ENCODE measurements at places on chromosomes 5 and 9. TPM values are rescaled to one million over a fixed set of nuclear protein-coding genes. Genes with fewer than 3 reads are reported as not detected.

- peaks cover 2% of the 10 kb centered on the region for H3K36me3 ChIP-seq
- no peaks in the 10 kb centered on the region for H3K4me1 ChIP-seq
- DNase-seq = no peak
- no peak overlapping the region for H3K4me3 ChIP-seq
- peaks cover 7% of the 10 kb centered on the region for H3K27me3 ChIP-seq
Measured at GRCh38 chr5:75856056-75856455, 138.8 kb upstream of the POC5 start.

- H3K4me1 ChIP-seq = no peaks in the 10 kb centered on the region
- H3K4me3 ChIP-seq = no peak overlapping the region
- no peaks in the 10 kb centered on the region for H3K27me3 ChIP-seq
- no peak overlapping the region for H3K27ac ChIP-seq
Measured at GRCh38 chr9:22073349-22073748, 64.2 kb upstream of the CDKN2B start.

GRCh38 chr5:129199308-129199707 lies 104.8 kb downstream of the ISOC1 start:
- no peak overlapping the region for H3K4me3 ChIP-seq
- no peaks in the 10 kb centered on the region for H3K36me3 ChIP-seq
- no peak overlapping the region for H3K27ac ChIP-seq
- peaks cover 2% of the 10 kb centered on the region for H3K27me3 ChIP-seq
- H3K4me1 ChIP-seq = no peaks in the 10 kb centered on the region
- no peak for DNase-seq

DNA sequence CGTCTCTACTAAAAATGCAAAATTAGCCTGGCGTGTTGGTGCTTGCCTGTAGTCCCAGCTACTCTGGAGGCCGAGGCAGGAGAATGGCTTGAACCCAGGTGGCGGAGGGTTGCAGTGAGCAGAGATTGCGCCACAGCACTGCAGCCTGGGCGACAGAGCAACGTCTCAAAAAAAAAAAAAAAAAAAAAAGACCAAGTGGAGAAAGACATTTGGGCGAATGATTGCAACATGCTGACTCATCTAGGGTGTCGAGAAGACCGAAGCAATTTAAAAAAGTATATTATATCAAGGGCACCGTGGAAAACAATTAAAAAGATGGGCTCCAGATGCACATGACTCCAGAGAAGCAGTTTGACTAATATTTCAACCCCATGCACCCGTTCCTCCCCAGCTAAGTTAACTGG lies 9.2 kb downstream of the KLF4 start:
- no peak for DNase-seq
- no peak overlapping the region for H3K27ac ChIP-seq
- H3K4me3 ChIP-seq = no peak overlapping the region

GRCh38 chr5:178381921-178382695 lies 149.5 kb upstream of the PHYKPL start:
- H3K27me3 ChIP-seq = no peaks in the 10 kb centered on the region
- H3K36me3 ChIP-seq = no peaks in the 10 kb centered on the region
- DNase-seq = no peak

GRCh38 chr5:125612776-125613175 lies 810.4 kb upstream of the GRAMD2B start:
- H3K27ac ChIP-seq = no peak overlapping the region
- H3K36me3 ChIP-seq = no peaks in the 10 kb centered on the region
- H3K4me1 ChIP-seq = peaks cover 13% of the 10 kb centered on the region
- H3K27me3 ChIP-seq = no peaks in the 10 kb centered on the region

DNA sequence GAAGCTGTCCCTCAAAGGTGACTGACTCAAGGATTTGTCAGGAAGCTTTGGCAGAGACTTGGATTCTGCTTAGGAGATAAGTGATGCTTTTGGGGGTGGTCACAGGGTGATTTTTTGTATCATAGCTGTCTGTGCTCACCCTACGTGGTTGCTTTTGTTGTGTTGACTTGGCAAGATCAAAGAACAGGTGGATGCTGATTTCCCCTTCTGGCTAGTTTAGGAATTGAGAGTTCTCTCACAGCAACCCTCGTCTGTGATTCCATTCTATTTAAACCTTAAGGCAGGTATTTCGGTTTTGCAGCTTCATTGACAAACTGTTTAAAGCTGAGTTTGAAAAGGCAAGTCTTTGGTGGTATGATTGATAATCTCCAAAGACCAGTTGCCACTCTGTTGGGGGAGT lies 27.2 kb downstream of the ARHGAP26 start:
- no peaks in the 10 kb centered on the region for H3K36me3 ChIP-seq
- H3K27ac ChIP-seq = no peak overlapping the region
- no peak overlapping the region for H3K4me3 ChIP-seq
- peaks cover 22% of the 10 kb centered on the region for H3K4me1 ChIP-seq
- DNase-seq = no peak

DNA sequence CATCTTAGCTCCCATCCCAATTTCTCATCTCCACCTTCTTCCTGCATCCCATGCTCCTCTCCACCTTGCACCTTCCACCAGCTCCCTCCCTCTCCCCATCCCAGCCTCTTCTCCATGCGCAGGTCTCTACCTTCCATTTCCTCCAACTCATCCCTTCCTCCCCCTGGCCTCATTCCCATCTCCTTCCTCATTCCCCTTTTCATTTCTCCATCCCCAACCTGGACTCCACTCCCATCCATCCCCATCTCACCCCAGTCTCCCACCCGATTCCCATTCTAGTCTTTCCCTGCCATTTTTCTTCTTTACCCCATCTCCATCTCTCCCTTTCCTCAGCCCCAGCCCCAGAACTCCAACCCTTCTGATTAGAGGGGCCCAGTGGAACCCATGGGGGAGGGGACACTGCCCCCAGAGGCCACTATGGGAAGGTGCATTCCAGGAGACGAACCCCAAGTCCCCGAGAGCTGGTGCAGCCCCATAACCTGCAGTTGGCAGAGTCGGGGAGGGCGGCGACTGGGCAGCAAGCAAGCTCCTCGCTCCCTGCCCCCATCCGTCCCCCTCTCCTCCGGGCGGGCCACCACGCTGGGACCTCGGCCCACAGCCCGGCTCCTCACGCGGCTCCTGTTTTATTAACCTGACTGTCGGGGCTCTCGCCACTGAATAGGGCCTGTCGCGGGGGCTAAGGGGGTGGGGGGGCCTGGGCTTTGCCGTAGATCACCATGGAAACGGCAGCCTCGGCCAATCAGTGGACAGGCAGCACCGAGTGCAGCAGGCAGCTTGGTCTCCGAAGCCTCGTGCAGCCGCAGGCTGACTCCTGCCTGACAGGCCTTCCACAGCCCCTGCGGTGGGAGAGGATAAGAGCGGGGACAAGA lies 66.7 kb downstream of the PCDH1 start:
- DNase-seq = peak; percentile 56
- H3K27ac ChIP-seq = no peak overlapping the region
- peaks cover 69% of the 10 kb centered on the region for H3K4me1 ChIP-seq
- H3K36me3 ChIP-seq = no peaks in the 10 kb centered on the region

GRCh38 chr5:90182726-90183125 lies 226.8 kb downstream of the CETN3 start:
- H3K27me3 ChIP-seq = no peaks in the 10 kb centered on the region
- DNase-seq = no peak
- H3K4me1 ChIP-seq = peaks cover 16% of the 10 kb centered on the region
- peaks cover 3% of the 10 kb centered on the region for H3K36me3 ChIP-seq
- no peak overlapping the region for H3K27ac ChIP-seq
- H3K4me3 ChIP-seq = no peak overlapping the region

DNA sequence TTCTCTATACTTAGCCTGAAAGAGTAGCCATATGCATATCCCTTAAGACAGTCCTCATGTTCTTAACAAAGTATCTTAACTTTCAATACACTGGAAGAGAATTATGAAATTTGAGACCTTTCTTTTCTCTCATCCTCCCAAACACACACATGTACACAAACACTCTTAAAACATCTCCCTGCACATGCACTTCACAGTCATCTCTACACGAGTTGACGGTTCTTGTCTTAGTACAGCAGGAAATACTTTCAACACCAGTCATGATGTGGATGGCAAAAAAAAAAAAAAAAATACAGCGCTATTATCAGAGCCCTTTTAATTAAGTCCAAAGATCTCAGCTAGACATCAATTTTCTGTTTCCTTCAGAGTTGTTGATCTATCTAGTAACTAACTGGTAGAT lies 43.6 kb upstream of the PCSK1 start:
- H3K4me1 ChIP-seq = no peaks in the 10 kb centered on the region
- no peaks in the 10 kb centered on the region for H3K36me3 ChIP-seq
- H3K27me3 ChIP-seq = no peaks in the 10 kb centered on the region

The GABRA1 gene
- not detected for total RNA-seq

The CEP72 gene
- 29.4 TPM for total RNA-seq

The AGXT2 gene
- not detected for total RNA-seq

Measured in neural crest cell (in vitro differentiated cells).